ENCODE measurements at places on chromosomes 2 and 18.

DNA sequence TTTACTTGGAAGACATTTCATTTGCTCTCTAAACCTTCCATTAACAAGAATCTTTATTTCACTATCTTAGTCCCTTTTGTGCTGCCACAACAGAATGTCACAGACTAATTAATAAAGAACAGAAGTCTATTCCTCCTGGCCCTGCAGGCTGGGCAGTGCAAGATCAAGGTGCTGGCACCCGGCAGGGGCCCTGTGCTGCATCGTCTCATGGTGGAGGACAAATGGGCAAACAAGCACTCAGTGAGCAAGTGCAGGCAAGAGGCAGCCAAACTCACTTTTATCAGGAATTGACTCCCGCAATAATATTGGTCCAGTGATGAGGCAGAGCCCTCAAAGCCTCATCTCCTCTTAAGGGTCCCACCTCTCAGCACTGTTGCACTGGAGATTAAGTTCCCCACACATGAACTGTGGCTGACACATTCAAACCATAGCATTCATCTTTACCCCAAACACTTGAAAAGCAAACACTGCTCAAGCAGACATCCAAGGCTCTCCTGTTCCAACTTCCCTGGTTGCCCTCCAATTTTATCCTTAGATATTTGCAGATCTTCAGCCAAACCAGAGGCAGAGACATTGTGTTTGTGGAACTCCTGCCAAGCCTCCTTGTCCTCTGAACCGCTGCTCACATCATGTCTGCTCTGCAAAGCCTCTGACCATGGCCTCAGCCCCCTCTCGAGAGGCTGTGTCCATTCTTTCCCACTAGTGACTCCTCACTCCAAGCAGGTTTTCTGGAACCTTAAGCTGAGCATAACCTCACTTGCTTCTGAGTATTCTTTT lies 404.4 kb upstream of the SOX11 start:
- no peak for DNase-seq

- no peak for DNase-seq
Measured at GRCh38 chr2:169676850-169677249, 17.4 kb downstream of the CFAP210 start.

DNA sequence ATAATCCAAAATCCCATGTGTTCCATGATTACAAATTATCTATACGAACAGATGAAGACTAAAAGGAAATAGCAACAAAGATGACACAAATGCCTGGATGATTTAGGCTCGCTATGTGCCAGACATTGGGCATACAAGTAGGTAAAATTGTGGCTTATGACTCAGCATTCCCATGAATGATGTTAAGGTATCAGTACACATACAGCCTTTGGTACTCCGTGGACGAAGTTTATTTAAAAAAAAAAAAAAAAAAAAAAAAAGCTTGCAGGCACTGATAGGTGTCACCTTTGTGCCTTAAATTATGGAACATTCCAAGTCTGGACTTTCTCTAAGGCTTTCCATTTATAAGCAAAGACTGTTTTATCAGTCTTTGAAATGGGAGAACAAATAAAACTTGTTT lies 2.7 kb downstream of the CHAC2 start:
- no peak for DNase-seq

DNA sequence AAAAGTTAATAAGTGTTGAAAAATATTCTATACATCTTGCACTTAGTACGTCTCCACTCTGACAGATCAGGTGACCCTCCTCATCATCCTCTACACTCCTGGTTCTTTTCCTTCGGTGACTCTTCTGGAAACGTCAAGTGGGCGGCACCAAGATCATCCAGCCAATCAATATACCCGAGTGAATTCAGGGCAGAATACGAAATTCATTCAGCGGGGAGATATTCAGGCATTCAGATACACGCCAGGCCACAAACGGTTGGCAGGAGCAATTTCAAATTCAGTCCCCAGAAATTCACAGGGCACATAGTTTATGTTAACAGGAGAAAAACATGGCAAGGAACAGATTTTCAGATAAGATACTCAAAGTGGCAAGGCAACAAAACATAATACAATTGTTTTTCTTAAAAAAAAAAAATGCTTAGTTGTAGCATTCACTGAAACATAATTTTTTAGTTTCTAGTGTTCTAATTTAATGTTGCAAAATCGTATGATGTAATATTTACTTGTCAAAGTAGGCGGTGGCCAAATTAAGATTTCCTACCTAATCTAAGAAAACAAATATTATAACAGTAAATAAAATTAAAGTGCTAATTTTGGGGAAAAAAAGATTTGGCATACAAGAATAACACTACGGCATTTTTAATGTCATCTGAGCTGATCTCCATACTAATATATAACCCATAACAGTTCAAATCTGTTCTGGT lies 4.2 kb downstream of the CLK1 start:
- DNase-seq: peak; percentile 35

DNA sequence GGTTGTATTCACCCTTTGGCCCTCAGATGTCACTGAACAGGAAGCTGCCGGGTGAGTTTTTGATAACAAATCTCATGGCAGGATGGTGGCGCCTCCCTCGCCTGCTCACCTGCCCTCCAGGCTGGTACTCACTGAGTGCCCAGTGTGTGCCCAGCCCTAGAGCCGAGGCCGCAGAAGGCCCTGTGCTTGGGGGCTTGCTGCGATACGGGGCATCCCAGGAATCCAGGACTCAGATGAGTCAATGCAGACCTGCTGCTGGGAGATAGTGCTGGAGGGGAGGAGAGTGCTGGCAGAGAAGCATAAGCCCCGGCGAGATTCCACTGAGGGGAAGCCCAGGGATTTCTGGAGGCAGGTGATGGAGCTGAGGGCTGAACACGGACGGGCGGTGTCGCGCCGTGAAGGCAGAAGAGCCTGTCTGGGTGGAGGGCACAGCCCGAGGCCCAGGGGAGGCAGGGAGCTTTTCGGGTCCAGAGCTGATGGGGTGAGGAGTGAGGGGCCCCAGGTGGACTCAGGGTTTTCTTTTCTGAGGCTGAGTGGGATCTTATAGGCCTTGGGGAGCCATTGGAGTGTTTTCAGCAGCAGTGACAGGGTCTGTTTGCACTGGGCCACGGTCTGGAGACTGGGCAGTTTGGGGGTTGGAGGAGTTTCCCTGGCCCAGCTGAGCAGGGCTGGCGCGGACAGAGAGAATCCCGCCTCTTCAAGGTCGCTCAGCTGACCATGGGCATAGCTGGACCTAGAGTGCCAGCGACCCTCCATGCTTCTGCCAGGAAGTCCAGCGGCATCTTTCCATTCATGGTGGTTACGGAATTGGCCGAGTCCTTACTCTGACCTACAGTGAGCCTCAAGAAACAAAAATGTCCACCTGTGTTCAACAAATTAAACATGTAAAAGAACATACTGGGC lies 35.5 kb downstream of the LDLRAD4 start:
- no peak for DNase-seq

DNA sequence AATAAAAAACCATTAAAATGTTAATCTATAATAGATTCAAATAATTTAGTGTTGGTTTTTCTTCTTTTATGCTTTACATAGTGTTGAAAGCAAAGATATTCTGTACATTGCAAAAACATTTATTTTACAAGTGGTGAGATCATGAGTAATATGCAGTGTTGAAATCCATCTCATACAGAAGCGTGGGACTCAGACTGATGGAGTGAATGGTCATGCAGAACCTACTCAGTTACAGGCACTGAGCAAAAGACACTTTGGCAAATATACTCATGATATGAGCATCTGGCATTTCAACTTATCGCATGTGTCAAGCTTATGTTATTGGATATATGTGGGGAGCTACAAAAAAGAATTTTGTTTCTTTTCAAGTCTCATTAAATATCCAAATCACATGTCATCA lies 620.2 kb upstream of the NETO1 start:
- no peak for DNase-seq

DNA sequence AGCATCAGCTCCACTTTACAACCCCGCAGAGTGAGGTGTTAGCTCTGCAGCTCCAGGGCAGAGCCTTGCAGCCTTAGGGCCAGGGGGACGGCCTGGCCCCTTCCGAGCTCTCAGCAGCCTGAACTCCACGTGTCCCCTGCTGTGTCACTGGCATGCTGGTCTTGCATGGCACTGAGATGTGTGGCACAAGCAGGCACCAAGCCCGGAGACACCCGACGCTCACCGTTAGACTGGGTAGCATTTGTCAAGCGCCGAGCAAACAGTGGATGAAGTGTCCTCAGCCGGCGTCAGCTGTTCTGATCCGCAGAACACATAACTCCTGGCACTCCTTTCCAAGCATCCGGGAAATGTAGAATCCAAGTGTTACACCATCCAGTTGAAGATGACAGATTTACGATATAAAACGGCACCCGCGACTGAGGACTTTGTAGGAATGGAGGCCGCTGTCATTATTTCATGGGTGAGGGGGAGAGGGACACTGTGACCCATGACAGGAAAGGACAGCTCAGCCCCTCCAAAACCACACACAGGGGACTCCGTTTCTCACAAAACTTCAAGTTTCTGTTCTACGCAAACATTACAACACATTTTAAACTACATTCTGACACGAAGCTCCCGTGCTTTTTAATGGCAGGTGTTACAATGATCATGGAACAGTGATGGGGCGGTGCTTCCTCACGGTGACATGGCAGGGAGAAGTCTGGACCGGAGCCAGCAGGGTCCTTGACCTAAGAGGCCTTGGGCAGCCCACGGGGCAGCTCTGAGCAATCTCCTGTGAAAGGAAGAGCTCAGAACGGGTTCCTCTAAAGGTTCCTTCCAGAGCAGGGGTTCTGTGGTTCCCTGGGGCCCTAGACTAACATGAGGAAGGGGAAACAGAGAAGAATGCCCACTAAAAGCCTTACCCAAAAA lies 89.4 kb downstream of the HDAC4 start:
- peak; percentile 85 for DNase-seq

DNA sequence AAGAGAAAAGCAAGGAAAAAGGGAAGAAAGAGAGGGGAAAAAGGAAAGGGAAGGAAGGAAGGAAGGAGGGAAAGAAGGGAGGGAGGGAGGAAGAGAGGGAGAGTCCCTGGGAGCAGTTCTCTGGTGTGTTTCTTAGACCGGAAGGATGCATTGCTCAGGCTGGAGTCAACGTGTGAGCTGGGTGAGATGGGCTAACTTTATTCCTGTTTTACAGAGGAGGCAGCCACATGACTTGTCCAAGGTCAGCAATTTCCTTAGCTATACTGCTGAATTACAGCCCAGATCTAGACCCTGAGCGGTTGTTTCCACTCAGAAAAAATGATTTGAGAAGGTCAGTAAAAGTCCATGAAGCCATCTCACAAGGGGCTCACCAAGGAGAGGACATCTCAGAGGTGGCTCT lies 86.6 kb upstream of the APCDD1 start:
- peak; percentile 52 for DNase-seq
